ENCODE measurements at places on chromosomes 6 and 20.

DNA sequence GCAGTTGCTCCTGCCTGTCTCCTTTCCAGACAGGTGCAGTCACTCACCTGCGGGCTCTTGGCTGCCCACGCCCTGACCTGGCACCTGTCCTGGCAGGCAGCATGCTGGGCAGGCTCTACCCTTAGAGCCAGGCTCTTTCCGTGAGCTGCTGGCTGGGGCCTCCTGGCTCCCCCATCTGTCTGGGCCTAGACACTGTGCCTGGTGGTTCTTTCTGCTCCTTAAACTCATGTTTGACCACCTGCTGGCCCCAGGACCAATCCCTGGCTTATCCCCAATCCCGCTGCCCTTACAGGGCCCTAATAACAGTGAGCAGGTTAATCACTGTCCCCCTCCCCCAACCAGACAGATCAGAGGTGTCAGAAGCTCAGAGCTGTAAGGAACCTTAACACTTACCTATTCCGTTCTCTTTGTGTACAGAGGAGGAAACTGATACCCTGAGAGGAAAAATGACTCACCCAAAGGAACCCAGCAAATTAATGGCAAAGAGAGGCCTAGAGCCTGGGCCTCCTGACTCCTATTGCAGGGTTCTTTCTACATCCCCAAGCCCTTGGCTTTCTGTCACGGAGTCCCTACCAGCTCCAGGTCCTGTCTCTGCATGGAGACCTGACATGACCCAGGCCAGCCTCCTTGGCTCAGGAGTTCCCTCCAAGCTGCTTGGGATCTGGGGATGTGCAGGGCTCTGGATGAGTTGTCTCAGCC lies 54.7 kb downstream of the RAB44 start:
- peak; percentile 82 for DNase-seq

DNA sequence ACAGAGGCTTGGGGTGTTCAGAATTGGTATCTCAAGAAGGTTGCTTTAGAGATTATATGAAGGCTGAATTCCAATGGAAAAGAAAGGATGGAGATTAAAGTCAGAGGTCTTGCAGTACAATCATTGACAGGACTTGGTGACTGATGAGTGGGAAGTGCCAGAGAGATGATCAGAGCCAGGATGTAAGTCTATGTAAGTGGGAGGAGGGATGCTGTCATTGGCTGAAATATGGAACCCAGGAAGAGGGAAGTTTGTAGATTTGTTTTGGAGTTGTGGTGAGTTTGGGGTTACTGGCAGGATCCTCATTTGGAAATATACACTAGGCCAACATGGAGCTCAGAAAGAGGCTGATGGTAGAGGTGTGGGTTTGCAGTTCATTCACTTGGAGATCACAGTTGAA lies 23.8 kb upstream of the TNFAIP3 start:
- peak; percentile 48 for DNase-seq

DNA sequence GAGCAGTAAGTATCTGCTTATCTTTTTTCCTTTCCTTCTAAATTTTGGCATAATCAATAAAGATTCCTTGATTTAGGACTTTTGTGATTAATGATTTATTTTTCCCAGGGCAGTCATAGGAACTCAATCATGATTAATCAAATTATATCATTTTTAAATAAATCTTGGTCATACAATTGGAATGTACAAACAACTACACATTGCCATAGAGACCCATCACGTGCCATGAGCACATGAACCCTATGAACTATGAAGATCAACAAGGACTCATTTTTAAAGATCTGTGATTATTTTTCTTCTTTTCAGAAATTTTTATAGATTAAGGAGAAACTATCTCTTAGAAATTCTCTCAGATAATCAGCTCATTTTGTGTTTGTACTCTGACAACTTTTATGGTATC lies 622.4 kb downstream of the BCKDHB start:
- DNase-seq = no peak

DNA sequence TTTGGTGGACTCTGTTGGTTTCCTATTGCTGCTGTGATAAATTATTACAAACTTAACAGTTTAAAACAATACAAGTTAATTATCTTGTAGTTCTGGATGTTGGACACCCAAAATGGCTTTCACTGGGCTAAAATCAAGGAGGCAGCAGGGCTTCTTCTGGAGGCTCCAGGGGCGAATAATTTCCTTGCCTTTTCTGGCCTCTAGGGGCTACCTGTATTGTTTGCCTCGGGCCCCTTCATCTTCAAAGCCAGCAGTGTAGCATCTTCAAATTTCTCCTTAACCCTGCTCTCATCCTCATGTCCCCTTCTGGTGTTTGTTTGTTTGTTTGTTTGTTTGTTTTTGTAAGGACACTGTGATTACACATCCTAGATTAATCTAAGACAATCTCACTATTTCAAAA lies 60.5 kb upstream of the ANKEF1 start:
- DNase-seq = no peak

DNA sequence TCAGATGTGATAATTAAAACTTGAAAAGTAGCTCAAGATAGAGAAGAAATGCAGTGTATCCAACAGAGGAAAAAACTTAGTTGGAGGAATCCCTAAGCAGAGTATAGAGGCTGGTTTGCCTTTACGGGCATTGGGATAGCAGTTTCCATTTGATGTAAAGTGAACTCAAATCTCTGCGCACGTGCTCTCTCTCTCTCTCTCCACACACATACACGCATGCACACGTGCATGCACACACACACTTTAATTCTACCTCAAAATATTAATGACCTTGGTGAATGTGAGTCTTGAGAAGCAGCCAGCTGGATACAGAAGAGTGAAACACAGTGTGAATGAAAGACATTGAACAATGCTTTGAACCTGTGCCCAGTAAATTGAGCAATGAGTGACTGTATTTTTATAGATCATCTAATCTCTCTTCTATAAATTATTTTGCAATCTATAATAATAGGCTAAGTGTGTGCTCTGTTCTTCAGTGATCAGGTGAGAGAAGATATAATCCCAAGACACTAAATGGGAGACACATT lies 247.7 kb upstream of the FAM83B start:
- DNase-seq = no peak

- DNase-seq = no peak
These were observed 23.8 kb upstream of the SMOC2 start for GRCh38 chr6:168417191-168417590.

DNA sequence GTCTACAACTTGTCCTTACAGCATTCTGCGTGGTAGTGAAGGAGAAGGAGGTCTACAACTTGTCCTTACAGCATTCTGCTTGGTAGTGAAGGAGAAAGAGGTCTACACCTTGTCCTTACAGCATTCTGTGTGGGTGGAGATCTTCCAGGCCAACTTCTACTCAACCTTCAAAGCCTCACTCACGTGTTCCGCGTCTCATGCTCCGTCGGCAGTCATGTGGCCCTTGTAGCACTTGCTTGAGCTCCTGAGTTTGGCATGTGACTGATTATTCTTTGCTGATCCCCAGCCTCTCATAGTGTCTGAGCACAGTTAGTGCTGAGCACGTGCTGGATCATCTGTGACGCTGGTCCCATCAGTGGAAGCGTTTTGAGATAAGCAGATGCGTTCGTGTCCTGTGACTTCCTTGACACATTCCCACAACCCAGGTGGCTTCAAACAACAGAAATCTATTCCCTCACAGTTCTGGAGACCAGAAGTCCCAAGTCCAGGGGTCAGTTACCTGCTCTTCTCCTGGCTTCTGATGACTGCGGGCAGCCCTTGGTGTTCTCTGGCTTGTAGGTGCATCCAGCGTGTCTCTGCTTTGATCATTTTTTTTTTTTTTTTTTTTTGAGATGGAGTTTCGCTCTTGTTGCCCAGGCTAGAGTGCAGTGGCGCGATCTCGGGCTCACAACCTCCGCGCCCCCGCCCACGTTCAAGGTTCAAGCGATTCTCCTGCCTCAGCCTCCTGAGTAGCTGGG lies 2.6 kb downstream of the SS18L1 start:
- no peak for DNase-seq

- DNase-seq = no peak
These were observed 174.8 kb upstream of the HEY2 start for GRCh38 chr6:125574604-125575003.

- no peak for DNase-seq
These were observed 79.7 kb downstream of the SMLR1 start for GRCh38 chr6:130906736-130907381.

- no peak for DNase-seq
These were observed 35.7 kb upstream of the ARID1B start for GRCh38 chr6:156741287-156742073.

- DNase-seq = no peak
These were observed 13.6 kb upstream of the TNFRSF21 start for GRCh38 chr6:47323321-47323720.

- no peak for DNase-seq
These were observed 533.7 kb downstream of the BCKDHB start for GRCh38 chr6:80640176-80640575.

DNA sequence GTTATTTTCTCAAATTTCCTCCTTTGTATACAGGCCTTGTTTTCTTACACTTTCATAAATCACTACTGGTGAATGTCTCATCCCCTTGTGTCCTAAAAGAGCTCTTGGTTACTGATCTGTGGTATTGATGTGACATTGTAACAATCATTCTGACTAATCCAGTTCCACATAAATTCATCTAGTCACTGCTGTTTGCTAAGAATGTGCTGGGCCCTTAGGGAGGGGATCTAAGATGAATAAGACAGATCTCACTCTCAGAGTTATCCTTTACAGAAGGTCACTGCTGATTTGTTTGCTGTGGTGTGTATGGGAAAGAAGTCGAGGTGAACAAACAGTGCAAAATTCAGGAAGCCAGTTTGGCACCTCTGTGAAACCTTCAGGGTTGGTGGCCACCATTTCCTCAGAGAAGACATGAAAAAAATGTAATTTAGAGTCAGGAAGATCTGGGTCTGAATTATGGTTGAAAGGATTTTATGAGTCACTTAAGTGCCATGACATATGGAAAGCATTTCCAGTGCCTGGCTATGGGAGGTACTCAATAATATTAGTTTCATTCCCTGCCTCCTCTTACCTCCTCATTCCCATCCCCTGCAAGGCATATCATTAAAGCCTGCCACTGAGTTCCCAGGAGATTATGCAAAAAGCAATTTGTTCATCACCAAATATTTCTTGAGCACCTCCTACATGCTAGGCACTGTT lies 121.8 kb downstream of the COL9A1 start:
- DNase-seq = no peak

DNA sequence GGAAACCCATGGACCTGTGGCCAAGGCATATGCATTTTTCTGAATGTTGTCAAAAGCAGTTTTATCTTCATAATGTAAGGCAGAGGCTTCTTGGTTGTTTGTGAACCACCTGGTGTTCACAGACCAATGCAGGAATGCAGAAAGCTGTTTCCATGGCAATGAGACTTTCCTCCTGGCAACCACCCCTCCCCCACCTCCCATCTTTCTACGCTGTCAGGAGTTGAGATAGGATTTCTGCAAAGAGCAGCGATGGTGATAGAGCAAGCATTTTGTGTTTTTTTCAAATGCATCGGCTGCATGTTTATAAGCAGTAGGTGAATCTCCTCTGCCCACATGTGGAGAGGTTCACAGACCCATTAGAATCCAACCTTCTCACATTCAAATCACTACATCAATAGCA lies 114.1 kb upstream of the SMLR1 start:
- no peak for DNase-seq

DNA sequence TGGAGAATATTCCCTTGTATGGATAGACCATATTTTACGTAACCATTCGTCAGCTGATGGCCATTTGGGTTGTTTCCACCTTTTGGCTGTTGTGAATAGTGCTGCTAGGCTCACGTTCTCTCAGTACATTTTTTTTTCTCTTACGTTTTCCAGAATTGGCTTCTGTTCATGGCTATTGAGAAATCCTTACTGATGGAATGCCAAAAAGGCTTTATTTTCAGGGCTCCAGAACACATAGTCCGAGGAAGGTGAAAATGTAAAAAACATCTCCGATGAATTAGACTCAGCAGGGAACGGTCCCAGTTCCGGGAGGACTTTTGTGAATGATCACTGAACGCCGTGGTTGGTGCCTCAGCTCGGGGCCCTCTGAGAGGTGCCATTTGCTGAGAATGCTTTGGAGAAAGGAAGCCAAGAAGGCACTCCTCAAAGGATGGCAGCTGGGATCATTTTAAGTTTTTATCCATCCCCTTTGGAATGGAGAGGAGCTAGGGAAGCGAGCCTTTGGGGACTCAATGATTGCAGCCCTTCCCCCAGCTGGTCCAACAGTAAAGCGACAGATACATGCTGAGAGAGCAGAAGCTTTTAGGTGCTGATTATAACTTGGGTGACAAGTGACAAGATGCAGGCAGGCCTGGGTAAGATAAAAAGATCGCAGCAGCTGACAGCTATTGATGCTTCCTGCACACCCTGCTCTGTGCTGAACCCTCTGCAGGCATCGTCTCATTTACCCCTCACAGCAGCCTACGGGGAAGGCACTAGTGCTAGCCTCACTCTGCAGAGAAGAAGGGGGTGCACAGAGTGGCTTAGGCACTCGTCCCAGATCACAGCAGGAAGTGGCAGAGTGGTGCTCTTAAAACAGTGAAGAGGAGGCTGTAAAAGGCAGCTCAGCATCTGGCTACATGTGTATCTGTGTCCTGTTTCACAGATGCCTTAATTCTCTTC lies 133.4 kb upstream of the KCNG1 start:
- no peak for DNase-seq

DNA sequence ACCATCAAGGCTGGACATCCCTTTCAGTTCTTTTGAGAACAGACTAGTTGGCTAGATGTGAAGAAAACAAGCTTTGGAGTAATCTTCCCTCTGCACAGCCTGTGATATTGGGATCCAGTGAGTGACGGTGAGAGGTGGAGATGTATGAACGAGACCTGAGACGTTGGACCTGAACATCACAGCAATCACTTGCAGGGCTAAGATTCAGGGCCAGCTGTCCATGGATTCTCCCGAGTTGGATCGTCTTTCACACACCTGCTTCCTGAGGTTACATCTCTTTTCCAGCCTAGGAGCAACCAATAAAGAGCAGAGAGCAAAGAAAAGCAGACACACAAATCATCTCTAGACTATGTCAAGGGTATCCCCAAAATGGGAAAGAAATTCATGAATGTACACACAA lies 30.0 kb upstream of the TMEM14A start:
- no peak for DNase-seq

- no peak for DNase-seq
These were observed 63.6 kb upstream of the NOX3 start for GRCh38 chr6:155519176-155519738.

GRCh38 chr6:101582792-101583191 lies 189.3 kb downstream of the GRIK2 start:
- no peak for DNase-seq

Measured in CD14-positive monocyte (primary cell).